ENCODE measurements at places on chromosomes 7 and 10. TPM values are rescaled to one million over a fixed set of nuclear protein-coding genes. Genes with fewer than 3 reads are reported as not detected.

The SLC29A3 gene
- total RNA-seq = 3.8 TPM

The MEIG1 gene
- not detected for total RNA-seq

The OLAH gene
- 0.40 TPM for total RNA-seq

The SFTPD gene
- total RNA-seq = not detected

The CCSER2 gene
- total RNA-seq = 24.3 TPM

The PSMC2 gene
- total RNA-seq = 244 TPM

The PRSS37 gene
- not detected for total RNA-seq

The UNCX gene
- not detected for total RNA-seq

The TMEM106B gene
- 174 TPM for total RNA-seq

The TBRG4 gene
- 113 TPM for total RNA-seq

The EBLN1 gene
- not detected for total RNA-seq

The CRHR2 gene
- total RNA-seq = not detected

The GDF2 gene
- not detected for total RNA-seq

The OR9A2 gene
- not detected for total RNA-seq

The MRLN gene
- total RNA-seq = not detected

The WDR86 gene
- total RNA-seq = not detected

The PIK3AP1 gene
- total RNA-seq = 1.3 TPM

The ACHE gene
- total RNA-seq = 0.27 TPM

The IPMK gene
- 10.7 TPM for total RNA-seq

The HOXA4 gene
- 0.57 TPM for total RNA-seq

The NT5C2 gene
- 220 TPM for total RNA-seq

The CYP26C1 gene
- 0.23 TPM for total RNA-seq

The TBX20 gene
- total RNA-seq = not detected

The AKR1C8 gene
- total RNA-seq = 0.10 TPM

The PON1 gene
- not detected for total RNA-seq

The SPDYE2 gene
- not detected for total RNA-seq

The NPSR1 gene
- not detected for total RNA-seq

The SOSTDC1 gene
- total RNA-seq = 0.10 TPM

The HELLS gene
- total RNA-seq = 29.8 TPM

The TRIM73 gene
- total RNA-seq = 1.4 TPM

The OR2A5 gene
- total RNA-seq = not detected

The HTRA1 gene
- 40.7 TPM for total RNA-seq

The FAM25A gene
- total RNA-seq = not detected

The PILRA gene
- 0.40 TPM for total RNA-seq

The CLCN1 gene
- not detected for total RNA-seq

The RBP3 gene
- total RNA-seq = not detected

The EIF3B gene
- total RNA-seq = 182 TPM

The WASHC2C gene
- 35.0 TPM for total RNA-seq

The SEMA3E gene
- total RNA-seq = 23.9 TPM

The GPR26 gene
- not detected for total RNA-seq

The INHBA gene
- 3.1 TPM for total RNA-seq

The KIF5B gene
- total RNA-seq = 135 TPM

The SCIN gene
- not detected for total RNA-seq

The PPIA gene
- total RNA-seq = 4,272 TPM

The CNNM1 gene
- total RNA-seq = 1.8 TPM

The PHKG1 gene
- not detected for total RNA-seq

The CPXM2 gene
- total RNA-seq = not detected

The RPP30 gene
- 81.3 TPM for total RNA-seq

The PON3 gene
- 0.77 TPM for total RNA-seq

The IFIT1 gene
- 1.7 TPM for total RNA-seq

The ICA1 gene
- total RNA-seq = 17.1 TPM

The MUC12 gene
- total RNA-seq = not detected

The ASZ1 gene
- not detected for total RNA-seq

The PRLHR gene
- not detected for total RNA-seq

The C10orf67 gene
- 0.09 TPM for total RNA-seq

The SLC18A3 gene
- total RNA-seq = not detected

The NME8 gene
- not detected for total RNA-seq

Measured in NCI-H460 (cell line).